ENCODE measurements at places on chromosomes 6 and 20.

DNA sequence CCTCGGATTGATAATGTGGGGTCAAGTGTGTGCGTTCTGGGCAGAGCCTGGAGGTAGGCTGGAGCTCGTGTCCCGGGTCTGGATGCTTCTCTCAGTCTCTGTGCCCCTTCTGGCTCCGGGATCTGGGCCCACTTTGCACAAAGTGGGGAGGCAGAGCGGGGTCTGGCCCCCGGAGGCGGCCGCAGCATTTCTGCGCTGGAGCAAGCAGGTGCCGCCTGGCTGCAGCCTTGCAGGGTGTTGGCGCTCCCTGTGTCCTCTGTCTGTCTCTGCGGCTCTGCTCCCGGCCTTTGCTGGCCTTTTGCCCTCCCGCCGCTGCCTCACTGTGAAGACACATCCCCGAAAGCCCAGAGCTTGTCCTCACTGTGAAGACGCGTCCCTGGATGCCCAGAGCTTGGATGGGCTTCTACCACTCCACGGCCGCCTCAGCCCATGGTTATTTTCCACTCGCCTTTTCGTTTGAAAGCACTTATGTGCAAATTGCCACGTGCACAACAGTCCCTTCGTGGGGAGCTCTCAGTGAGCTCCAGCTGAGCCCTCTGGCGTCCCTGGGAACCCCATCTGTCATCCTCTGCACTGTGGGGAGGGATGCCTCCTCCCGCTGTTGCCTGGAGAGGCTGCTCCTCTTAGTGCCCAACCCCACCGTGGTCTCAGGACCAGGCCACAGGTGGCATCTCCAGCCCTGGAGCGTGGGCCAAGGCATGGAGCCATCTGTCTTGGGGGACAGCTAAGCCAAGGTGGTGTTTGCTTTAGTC, 17.4 kb downstream of the SLCO4A1 start:
- DNase-seq = no peak

DNA sequence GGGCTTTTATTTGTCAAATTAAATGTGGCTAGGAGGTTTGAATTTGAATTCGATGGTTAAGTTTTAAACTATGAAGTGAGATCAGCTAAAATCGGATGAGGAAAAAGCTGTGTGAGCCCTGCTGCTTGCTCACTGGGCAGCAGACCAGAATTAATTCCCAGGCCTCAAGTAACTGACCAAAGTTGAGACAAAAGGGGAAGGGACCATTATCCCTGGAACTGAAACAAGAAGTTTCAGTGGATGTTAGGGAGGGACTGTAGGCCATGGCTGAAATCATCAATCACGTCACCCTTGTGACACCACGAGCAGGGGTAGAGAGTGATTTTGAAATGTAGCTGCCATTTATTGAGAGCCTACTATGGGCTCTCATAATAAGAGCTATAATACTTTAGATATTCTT, 7.0 kb upstream of the PRSS35 start:
- no peak for DNase-seq

DNA sequence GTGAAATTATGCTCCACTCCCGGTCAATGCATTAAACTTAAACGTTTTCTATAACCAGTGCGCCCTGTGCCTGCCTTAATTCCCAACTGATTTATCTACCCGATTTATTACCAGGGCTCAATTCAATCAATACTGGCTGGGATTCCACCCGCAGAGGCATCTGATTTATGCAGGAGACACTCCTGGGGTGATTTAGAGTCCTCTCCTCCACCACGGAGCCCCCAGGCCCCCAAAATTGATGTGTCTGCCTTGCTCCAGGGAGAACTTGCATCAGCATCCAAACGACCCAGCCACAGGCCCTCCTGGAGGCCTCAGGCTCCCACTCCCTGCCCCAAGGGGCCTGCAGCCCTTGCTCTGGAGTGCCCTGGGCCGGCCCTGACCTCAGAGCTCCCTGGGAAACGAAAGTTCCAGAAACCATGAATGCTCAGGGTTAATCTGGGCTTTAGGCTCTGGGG, 29.5 kb downstream of the ANKRD60 start:
- DNase-seq = no peak

- no peak for DNase-seq
These were observed 44.2 kb upstream of the ARFGEF2 start for GRCh38 chr20:48877304-48877703.

DNA sequence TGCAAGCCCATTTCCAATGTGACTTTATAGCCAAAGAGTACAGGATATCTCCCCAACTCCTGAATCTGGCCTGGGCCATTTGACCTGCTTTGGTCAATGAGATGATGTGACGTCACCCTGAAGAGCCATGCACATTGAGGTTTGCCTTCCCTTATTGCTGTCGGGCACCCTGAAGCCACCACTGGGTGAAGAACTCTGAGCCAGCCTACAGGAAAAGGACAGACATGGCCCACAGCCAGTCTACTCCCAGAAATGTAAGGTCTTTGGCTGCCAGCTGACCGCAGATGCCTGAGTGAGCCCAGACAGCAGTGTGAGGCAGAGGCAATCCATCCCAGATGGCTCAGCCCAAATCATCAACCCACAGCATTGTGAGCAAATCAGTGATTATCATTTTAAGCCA, 3.7 kb upstream of the SYNDIG1 start:
- no peak for DNase-seq

DNA sequence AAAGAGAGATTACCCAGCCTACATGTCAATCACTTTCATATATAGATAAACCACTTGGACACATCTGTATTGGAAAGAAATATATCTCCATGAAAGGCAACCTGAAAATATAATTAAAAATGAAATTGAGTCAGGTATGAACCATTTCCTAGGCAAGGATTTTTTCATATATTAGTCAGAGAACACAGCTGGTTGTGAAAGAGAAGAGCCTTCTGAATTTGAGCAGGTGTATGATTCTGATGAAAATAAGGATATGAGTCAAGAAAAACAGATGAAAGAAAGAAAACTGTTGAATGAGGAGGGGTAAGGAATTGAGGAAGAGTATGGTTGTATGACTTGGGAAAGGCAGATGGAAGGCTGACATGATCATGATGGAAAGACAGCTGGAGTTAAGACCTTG, 441.1 kb downstream of the HAO1 start:
- no peak for DNase-seq

- no peak for DNase-seq
These were observed 5.3 kb downstream of the RNF114 start for GRCh38 chr20:49941456-49941855.

- DNase-seq = no peak
These were observed 1.8 kb downstream of the SIM1 start for GRCh38 chr6:100462706-100463629.

GRCh38 chr6:109087661-109088264, 6.9 kb downstream of the SESN1 start:
- DNase-seq = no peak

GRCh38 chr20:44394702-44395460, 39.4 kb downstream of the HNF4A start:
- no peak for DNase-seq

- DNase-seq = no peak
These were observed 102.8 kb downstream of the MYB start for GRCh38 chr6:135283926-135284325.

DNA sequence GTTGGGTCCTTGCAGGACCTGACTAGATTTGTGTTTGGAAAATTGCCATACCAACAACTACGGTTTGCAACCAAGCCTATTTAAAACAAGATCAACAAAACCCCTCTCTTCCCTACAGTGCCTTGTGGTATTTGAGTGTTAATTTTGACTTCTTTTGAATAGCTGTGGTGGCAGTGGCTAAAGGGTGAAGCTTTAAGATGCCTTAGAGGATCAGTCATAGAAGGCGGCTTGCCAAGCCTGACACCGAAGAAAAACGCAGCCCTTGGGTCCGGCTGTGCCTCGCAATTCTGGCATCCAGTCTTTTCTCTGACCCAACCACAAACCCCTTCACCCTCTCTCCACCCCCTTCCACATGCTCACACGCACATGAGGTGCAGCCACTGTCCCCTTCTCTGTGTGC, 32.6 kb downstream of the BMP6 start:
- no peak for DNase-seq

- DNase-seq = no peak
These were observed 200.8 kb upstream of the PDE10A start for GRCh38 chr6:165863801-165864200.

DNA sequence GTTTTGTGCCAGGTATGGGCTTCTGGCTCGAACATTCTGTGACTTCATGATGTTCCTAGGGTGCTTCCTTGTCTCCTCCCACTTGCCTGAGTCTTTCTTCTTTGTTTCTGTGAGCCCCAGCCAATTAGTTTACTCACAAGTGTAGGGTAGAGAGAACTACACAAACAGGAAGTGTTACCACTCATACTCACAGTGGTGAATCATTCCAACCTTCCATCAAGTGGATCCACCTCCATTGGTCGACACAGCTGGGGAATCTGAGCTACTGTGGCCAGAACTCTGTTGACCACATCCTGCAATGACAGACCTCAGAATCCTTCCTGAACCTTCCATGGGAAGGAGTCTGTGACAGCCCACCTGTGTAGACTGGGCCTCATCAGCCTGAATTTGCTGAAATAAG, 76.8 kb downstream of the UNC5CL start:
- peak; percentile 23 for DNase-seq

DNA sequence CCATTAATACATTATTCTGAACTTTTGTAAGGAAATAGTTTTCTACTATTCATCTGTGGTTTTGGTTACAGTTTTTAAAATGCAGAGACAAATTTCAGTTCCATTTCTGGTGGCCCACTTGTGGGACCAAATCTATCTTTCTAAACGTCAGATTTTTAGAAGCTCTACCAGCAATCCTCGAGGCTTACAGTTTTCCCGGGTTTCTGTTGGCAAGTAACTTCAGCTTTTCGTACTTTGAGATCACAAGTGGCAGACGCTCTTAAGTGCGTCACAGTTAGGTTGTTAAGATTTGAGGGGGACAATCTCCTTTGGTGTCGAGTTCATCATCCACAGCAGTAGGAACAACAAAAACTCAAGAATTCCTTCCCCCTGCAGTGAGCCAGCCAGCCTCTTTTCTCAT, 60.0 kb downstream of the JARID2 start:
- DNase-seq = no peak

- DNase-seq = no peak
These were observed 72.2 kb upstream of the NFATC2 start for GRCh38 chr20:51614687-51615086.

DNA sequence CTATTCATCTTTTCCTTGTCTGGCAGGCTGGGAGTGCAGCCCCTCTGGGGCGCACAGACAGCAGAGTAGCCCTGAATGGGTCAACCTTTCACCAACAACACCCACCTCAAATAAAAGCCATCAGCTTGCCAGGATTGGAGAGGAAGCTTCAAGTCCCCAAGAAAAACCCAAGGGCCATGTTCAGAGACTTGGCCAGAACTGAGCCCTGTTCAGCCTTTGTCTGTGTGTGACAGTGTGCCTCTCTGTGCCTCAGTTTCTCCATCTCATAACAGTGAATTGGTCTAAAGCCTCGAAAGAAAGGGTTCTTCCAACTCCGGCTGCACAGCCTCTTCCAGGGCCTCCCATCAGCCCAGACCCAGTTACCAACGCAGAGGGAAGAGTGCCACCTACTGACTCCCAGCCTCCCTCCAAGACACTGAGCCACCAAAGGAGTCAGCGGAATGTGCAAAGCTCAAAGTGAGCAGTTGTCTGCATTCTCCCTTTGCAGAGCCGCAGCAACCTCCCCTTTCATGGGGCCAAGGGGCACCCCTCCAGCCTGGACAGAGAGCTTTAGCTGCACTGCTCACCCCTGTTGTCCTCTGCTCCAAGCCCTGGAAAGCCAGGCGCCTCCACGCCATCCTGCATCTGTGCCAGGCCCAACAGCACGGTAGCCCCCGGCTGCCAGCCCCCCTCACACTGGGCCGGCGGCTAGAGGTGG, 82.7 kb upstream of the TOP1 start:
- no peak for DNase-seq

GRCh38 chr6:33248643-33248931, 23.1 kb downstream of the VPS52 start:
- DNase-seq = no peak

GRCh38 chr20:63042448-63043071, 35.8 kb upstream of the BHLHE23 start:
- DNase-seq = no peak

DNA sequence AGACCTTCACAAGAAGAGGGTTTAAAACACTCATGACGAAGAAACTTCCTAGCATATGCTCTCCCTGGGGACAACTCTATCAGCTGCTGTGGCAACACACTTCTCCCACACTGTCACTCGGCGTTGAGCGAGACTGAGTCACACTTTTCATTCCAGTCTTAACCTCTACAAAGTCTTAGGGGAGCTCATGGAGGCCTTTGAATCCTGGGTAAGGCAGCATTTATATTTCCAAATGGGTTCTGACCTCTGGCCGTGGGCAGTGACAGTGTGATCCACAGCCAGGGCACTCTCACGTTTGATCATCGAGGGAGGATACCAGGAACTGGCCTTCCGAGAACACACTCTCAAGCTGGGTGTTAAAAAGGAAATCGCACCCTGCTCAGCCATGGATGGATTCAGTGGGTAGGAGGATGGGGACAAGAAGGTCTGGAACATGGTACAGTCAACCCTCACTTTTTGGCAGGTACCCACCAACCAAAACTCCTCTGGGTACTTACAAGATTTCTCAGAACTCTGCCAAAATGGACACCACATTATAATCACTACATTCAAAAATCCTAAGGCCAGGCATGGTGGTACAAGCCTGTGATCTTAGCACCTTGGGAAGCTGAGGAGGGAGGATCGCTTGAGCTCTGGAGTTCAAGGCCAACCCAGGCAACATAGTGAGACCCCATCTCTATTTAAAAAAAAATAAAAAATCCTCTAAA, 19.6 kb downstream of the RRBP1 start:
- DNase-seq = no peak

DNA sequence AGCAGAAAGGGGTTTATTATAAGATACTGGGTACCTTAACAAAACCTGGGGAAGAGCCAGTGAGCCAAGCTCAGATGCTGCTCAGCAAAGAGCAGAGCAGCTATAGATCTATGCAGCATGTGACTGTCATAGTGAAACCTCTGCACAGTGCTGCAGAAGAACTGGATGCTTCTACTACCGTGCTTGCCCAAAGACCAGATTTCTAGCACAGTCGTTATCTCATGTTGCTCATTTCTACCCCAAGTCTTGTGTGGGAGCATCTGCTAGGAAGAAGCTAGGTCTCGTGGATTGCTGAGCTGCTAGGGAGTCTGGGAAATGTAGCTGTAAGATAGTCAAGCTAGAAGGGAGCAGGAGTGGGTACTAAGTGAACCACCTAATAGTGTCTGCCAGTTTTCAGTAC, 31.7 kb upstream of the GNRH2 start:
- no peak for DNase-seq

DNA sequence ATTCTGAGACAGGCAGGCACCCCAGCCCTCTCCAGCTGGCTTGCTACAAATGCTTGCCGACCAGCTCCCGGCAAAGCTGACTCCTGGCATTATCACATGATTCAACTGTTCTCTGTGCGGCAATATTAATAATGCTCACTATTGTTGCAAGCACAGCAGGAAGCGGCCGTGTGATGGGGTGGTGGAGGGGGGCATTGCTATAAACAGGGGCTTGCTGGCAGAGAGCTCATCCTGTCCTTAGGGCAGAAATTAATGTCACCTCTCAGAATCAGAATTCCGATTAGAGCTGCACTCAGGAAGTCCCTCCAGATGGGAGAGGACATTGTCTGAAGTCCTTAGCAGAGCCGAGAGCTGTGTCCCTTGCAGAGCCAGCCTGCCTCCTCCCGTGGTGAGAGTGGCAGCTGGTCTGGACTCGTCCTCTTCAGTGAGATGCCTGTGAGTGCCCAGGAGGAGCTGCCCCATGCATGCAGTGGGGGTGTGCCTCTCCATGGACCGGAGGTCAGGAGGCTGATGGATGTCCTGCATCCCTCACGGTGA, 162.5 kb downstream of the CDH4 start:
- no peak for DNase-seq

- DNase-seq = no peak
These were observed 35.3 kb upstream of the CDKN1A start for GRCh38 chr6:36642913-36643817.

GRCh38 chr6:106163966-106164877, 78.1 kb downstream of the PRDM1 start:
- peak; percentile 70 for DNase-seq

All from NK-92 treated with Interleukin-12 subunit alpha and Interleukin-12 subunit beta, amount 100 ng/mL, for 24 hours (cell line).